ENCODE measurements at places on chromosomes 3 and 15.

GRCh38 chr15:81024265-81024872 is 23.6 kb downstream of the TLNRD1 start:
- no peak for DNase-seq

- DNase-seq: no peak
These were observed 8.7 kb upstream of the MBNL1 start for GRCh38 chr3:152260026-152260425.

GRCh38 chr3:67000009-67000408 is 1.9 kb downstream of the KBTBD8 start:
- DNase-seq: peak; percentile 81

GRCh38 chr3:191269289-191270085 is 59.7 kb upstream of the CCDC50 start:
- DNase-seq: no peak

GRCh38 chr15:64776402-64776786 is 1.0 kb upstream of the RBPMS2 start:
- no peak for DNase-seq

- no peak for DNase-seq
These were observed 158.8 kb downstream of the ALCAM start for GRCh38 chr3:105525531-105525930.

DNA sequence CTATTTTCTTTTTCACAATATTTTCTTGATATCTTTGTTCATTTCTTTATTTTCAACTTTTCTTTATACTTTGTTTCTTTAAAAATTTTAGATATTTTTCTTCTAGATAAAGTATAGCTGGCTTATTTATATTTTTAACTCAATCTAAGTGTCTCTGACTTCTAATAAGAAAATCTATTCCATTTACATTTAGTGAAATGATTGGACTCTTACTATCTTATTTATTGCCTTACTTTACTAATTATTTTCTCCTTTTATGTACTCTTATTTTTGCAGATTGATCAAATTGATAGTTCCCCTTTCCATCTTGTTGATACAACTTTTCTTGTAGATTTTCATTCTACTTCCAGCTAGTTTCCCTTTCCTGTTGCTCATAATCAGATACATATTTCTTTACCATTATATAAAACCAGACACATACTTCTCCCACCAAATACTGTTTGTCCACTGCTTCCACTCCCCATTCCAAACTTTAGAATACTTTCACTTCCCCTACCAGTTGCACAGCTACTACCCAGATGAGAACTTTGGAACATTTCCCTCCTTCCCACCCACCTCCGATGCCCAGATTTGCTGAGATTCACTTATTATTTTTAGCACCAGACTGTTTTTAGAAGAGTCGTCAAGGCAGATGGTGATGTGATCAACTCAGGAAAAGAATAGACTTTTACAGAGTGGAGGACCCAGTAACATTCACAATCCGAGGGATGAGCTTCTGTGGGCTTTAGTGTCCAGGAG is 151.5 kb downstream of the LIPC start:
- no peak for DNase-seq

- DNase-seq: peak; percentile 87
These were observed at the start of gene ZNF770 for GRCh38 chr15:34988027-34988902. Gene ZNF770, minus strand, starts transcription at chr15:34988287. Its CDS starts 4,853 bp downstream, at chr15:34983434.

- DNase-seq: no peak
These were observed 339.7 kb downstream of the SATB1 start for GRCh38 chr3:18085429-18085828.

DNA sequence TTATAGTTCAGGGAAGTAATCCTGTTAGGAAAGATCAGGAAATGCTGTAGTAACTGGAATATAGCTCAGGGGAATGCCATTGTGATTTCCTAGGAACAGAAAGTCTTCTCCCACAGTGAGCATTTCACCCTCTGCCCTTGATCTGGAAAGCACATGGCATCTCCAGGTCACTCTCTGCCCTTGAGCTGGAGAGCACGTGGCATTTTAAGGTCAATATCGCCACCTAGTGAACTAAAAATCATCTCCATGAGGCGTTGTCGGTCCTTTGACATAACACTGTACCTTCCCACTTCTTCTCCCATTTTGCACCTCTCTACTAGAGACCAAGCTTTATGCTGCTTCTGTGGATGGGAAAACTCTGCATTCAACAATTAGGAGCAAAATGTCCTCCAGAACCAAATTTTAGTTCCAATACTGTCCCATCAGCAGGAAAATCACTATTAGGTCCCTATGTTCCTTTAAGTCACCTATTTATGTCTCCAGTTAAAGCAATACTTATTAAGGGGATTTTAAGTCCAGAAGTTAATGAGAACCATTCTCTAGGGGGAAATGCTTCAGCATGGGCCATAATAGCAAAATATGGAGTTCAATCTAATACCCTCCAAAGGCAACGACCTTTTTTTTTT is 54.7 kb upstream of the GK5 start:
- peak; percentile 88 for DNase-seq
